ENCODE measurements at places on chromosomes 6 and 20.

- DNase-seq: no peak
Measured at GRCh38 chr6:43613721-43614395, 15.2 kb downstream of the GTPBP2 start.

DNA sequence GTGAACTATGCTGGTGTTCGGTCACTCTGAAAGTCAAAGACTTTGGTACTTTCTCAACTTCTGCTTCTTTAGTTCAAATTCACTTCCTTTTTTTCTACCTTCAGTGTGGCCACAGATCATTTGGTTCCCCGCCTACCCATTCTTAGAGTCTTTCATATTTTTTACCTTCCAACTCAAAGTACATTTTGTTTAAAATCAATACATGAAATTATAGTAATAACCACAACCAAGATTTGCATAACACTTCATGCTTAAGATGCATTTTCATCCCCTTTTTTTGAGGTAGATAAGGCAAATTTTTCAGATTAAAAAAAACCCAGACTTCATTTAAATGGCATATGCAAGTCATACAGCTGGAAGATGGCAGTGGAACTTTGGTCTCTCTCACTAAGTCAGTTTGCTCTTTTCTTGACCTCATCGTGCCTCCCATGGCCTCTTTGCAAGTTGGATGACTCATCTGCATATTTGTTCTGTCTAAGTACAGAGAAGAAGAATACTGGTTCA is 11.9 kb upstream of the CNR1 start:
- no peak for DNase-seq

DNA sequence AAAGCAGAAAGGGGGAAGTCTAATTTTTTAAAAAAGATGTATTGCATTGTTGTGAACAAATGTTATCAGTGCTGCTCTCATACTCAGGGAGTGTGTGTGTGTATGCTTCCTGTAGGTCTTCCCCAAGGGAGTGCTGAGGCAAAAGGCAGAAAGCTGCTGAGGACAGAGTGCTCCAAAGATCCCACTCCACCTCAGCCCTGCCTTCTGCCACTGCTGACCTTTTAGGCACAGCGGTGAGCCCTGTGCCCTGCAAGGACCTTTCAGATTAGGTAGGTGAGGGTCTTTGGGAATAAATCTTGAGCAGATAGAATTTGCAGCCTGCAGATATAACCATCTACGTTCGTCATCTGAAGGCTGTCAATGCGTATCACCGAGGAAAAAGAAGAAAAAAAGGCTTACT is 756.4 kb upstream of the MMS22L start:
- DNase-seq: no peak

GRCh38 chr6:34035704-34036356 is 110.1 kb downstream of the GRM4 start:
- no peak for DNase-seq
